ENCODE measurements at places on chromosomes 6 and 20. TPM values are rescaled to one million over a fixed set of nuclear protein-coding genes. Genes with fewer than 3 reads are reported as not detected.

Gene FILIP1
- 0.43 TPM for total RNA-seq

Gene MYLK2
- not detected for total RNA-seq

Gene TPD52L1
- 17.2 TPM for total RNA-seq

Gene CRISP3
- total RNA-seq: not detected

Gene BMP7
- total RNA-seq: not detected

Gene KCNG1
- 28.1 TPM for total RNA-seq

Gene ADGRF4
- total RNA-seq: 0.12 TPM

Gene BTN1A1
- not detected for total RNA-seq

Gene PRPH2
- 3.0 TPM for total RNA-seq

Gene PRDM1
- 0.51 TPM for total RNA-seq

Gene ECT2L
- not detected for total RNA-seq

Measured in pericardium fibroblast (primary cell).